RKO (cell line): ENCODE measurements at places on chromosomes 6 and 20.

GRCh38 chr6:52325695-52326471 is 36.1 kb upstream of the PAQR8 start:
- no peak for DNase-seq

DNA sequence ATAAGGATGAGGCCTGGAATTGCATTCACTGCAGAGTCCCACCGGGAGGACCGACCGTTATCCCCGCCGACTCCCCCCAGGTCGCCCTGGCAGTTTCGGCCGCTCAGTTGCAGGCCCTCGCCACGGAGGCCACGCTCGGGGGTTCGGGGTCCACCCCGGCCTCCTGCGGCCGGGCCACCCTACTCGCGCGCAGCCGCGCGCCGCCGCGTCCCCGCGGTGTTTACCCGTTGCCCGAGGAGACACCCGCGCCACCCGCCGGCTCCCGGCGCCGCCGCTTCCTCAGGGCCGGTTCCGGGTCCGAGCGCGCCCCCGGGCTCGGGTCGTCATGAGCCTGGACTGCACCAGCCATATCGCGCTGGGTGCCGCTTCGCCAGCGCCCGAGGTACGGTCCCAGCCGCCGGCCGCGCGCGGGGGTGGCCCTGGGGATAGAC is at the start of gene CCDC170:
TSS of gene CCDC170 (plus strand) at position 214 of the 431 bp plus-strand sequence. CDS start at position 326, 112 bp downstream.
- peak; percentile 54 for DNase-seq

- DNase-seq: peak; percentile 82
Observed at GRCh38 chr6:108559884-108560462, 744 bp upstream of the FOXO3 start.

DNA sequence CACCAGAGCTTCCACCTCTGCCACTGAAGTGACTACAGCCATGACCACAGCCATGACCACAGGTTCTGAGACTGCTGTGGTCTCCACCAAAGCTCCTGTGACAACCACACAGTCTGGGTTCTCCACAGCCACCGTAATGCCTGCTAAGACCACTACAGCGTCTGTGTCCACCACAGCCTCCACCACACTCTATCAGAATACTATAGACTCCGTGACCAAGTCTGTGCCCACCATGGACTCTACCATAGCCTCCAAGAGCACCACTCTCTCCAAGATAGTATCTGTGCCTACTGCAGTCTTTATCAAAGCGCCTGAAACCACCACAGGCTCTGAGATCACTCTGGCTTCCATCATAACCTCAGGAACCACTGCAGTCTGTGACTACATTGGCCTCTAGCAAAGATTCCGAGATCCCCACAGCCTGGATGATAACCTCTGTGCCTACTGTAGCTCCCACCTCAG is 18.3 kb upstream of the MUC21 start:
- no peak for DNase-seq

DNA sequence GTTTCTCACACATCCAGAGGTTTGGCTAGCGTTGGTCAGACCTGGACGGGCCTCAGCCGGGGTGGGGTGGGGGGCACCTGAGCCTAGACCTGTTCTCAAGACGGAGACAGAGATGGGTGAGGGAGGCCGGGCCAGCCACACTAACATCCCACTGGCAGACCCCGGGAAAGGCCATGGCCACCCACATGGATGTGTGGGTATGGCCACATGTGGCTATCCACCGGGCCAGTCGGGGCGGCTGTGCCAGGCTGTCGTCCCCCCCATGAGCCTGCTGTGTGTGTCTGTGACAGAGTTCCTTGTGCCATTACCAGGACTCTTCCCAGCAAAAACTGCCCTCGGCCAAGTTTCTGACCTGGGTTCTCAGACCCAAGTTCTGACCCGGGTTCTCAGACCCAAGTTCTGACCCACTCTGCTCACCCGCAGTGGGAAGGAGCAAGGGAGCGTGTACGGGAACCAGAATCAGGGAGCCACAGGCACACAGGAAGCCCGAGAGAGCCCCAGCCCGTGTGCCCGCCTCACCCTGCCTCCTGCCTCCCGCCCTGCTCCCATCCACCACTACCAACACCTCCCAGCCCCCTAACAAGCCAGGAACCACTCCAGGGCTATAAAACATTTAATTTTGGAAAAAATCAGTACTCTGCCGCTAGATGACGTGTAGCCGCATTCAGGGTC is 255.5 kb downstream of the TAF4 start:
- no peak for DNase-seq
